ENCODE measurements at places on chromosomes 12 and 14. TPM values are rescaled to one million over a fixed set of nuclear protein-coding genes. Genes with fewer than 3 reads are reported as not detected.

- no peak for DNase-seq
Measured at GRCh38 chr14:22168092-22168955, 420.7 kb downstream of the DAD1 start.

- no peak for DNase-seq
Measured at GRCh38 chr12:13986031-13986430, 4.6 kb upstream of the GRIN2B start.

DNA sequence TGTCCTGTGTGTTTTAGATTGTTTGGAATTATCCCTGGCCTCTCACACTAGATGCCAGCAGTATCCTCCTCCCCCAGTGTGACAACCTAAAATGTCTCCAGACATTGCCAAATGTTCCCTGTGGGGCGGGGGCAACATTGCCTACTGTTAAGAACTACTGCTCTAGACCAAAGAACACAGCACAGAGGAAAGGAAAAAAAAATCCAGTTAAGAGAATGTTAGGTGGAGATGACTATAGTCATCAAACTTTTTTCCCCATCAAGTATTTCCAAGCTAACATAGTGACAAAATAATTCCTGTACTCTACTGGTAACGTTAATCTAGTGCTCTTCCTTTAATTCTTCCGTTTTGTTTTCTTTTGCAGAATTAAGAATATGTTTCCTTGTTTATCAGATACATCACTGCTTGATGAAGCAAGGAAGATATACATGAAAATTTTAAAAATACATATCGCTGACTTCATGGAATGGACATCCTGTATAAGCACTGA is 3.5 kb downstream of the CDKN1B start:
- DNase-seq = no peak

Gene TAS2R46
- total RNA-seq = 1.6 TPM

DNA sequence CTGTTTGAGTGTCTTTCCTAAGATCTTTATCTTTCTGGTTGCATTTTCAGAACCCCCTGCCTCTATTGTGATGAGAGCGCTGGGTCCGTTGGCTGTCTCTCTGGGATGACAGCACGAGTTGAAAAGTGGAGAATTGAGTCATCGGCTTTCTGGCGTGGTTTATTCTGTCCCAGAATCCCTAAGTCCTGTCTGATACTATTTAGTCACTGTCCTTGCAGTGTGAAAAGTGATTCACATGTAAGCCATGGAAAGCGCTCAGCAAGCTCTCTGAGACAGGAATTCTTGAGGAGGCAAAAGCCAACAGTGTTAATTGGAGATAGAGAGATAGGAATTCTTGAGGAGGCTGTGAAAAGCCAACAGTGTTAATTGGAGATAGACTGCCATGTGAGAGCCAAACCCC is 121.7 kb downstream of the CHST11 start:
- DNase-seq = no peak

Gene NRIP2
- total RNA-seq = 2.3 TPM

GRCh38 chr12:126960221-126960620 is 1306.7 kb upstream of the TMEM132C start:
- DNase-seq = no peak

DNA sequence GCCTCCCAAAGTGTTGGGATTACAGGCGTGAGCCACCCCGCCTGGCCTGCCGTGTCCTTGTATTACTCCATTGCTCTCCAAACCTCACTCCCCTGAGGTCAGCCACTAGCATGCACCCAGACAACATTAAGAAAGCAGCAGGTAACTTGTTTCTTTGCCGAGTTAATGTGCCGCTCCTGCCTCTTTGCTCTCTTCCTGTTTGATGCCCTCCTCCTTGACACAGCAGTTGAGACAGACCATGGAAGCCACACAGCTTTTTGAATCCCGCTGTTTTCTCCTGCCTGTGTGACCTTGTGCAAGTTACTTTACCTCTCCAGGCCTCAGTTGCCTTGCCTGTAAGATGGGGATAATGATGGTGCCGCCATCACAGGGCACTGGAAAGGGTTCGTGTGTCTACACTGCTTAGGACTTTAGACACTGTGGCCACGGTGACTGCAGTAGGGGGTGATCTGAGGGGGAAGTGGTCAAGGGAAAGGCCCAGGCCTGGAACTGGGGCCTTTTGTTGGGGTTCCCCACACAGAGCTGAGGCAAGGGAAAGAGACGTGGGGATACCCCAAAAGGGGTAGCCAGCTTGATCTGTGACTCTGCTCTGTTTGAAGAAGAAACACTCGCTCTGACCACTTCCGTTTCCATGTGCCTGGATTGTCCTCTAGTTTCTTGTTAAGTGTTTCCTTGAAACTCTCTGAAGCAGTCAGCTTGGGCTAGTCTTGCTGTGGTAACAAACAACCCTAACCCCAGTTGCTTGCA is 69.3 kb downstream of the RIN3 start:
- no peak for DNase-seq

Gene SLC25A47
- 0.09 TPM for total RNA-seq

GRCh38 chr14:92633274-92633616 is 115.2 kb downstream of the LGMN start:
- no peak for DNase-seq

Gene PDE3A
- total RNA-seq = 11.3 TPM

GRCh38 chr14:99578541-99579101 is 25.4 kb downstream of the CCDC85C start:
- peak; percentile 78 for DNase-seq

DNA sequence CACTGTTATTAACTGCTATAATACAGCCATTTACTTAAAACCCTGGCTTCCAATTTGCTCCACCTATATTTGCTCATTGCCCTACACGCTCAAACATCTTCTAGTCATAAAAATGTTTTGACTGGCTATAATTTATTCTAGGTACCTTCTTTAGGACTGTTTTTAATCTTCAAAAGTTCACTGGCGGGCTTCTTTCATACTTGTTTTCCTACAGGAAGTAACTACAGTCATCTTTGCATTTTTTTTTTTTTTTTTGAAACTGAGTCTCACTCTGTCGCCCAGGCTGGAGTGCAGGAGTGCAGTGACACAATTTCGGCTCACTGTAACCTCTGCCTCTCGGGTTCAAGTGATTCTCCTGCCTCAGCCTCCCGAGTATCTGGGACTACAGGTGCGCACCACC is 32.5 kb downstream of the MPHOSPH9 start:
- no peak for DNase-seq

Gene INSM2
- not detected for total RNA-seq

Gene NEUROD4
- under 0.01 TPM for total RNA-seq

DNA sequence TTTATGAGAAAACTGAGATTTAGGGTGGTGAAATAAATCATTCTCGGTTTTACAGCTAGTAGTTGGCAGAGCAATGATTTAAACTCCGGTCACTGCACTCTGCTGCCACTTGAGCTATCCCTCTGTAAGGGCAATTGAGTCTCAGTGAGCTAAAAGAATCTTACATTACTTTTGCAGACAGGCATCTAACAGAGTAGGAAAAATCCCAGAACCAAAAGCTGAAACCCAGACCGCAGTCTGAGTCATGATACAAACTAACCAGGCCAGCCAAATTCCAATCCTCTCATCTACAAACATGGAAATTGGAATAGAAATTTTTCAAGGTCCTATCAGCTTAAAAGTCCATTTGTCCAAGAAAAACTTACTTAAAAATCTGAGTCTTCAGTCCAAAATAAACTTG is 73.7 kb downstream of the ANKS1B start:
- DNase-seq = peak; percentile 90

- no peak for DNase-seq
Measured at GRCh38 chr14:51012055-51012454, 67.8 kb upstream of the PYGL start.

Gene OR4E2
- total RNA-seq = not detected

Gene TEX22
- total RNA-seq = 0.49 TPM

GRCh38 chr14:101780887-101781239 is 19.4 kb downstream of the PPP2R5C start:
- no peak for DNase-seq

GRCh38 chr14:71947947-71948500 is 15.8 kb downstream of the RGS6 start:
- no peak for DNase-seq

Gene GARIN6
- not detected for total RNA-seq

Gene NPAS3
- 5.7 TPM for total RNA-seq

GRCh38 chr12:95143621-95144205 is 70.3 kb upstream of the NR2C1 start:
- peak; percentile 33 for DNase-seq

Gene PROX2
- total RNA-seq = not detected

Gene CCDC198
- not detected for total RNA-seq

DNA sequence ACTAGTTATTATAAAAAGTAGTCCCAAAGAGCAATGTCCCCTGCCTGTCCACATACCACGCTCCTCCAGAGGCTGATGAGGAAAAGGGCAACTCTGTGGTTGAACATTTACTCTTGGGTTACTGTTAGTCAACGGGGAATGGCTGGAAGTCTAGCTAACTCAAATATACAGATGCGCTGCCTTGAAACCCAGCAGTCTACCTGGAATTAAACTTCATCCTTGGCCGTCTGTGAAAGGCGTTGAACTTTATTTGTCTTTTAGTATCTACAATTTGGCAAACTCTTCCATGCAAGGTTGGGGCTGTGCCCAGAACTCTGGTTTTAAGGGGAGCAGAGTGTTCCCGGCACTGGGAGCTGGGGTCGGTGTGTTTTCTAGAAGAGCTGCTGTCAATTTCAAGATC is 3.9 kb upstream of the MEG3 start:
- peak; percentile 85 for DNase-seq
